ENCODE measurements at places on chromosomes 1 and 21.
A peak's percentile ranks its signal among the peaks of the same experiment; 100 is the strongest.

DNA sequence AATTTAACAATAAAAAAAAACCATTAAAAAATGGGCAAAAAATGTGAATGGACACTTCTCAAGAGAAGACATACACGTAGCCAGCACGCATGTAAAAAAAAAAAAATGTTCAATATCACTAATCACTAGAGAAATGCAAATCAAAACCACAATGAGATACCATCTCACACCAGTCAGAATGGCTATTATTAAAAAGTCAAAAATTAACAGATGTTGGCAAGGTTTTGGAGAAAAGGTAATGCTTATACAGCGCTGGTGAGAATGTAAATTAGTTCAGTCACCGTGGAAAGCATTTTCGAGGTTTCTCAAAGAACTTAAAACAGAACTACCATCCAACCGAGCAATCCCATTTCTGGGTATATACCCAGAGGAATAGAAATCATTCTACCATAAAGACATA lies 1091.5 kb upstream of the B3GALT2 start:
- no peak for DNase-seq

DNA sequence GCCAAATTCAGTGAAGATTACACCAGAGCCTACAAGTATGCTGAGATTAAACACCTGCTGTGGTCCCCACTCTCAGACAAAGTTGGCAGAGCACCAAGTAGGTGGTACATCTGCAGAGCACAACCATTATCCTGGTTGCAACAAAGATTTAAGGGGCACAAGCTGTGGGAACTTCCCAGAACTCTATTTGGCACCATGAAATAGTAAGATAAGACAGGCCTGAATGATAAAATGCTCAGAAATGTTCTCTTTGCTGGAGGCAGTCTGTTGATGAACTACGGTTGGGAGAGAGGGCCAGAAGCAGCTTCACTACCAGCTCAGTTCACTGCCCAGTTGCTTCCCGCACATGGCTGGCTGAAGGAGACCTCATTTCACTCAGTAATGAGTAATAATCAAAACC lies 19.9 kb downstream of the RPL5 start:
- no peak for DNase-seq

- DNase-seq: no peak
These were observed 46.8 kb downstream of the SPATA46 start for GRCh38 chr1:162329826-162330225.

- DNase-seq: no peak
These were observed 273.9 kb upstream of the FMN2 start for GRCh38 chr1:239817801-239818200.

GRCh38 chr1:1782399-1783221 lies 4.3 kb upstream of the NADK start:
- DNase-seq: peak; percentile 23

GRCh38 chr1:119811387-119811786 lies at the start of gene REG4:
Gene REG4 (minus strand): TSS chr1:119811460. CDS start chr1:119808769, 2,691 bp downstream.
- DNase-seq: no peak

- DNase-seq: no peak
These were observed 626.7 kb upstream of the ADGRL2 start for GRCh38 chr1:81174052-81174451.

- no peak for DNase-seq
These were observed 44.3 kb downstream of the PEX14 start for GRCh38 chr1:10519016-10519417.

GRCh38 chr1:150162862-150163706 lies 13.4 kb downstream of the PLEKHO1 start:
- peak; percentile 92 for DNase-seq
